ENCODE measurements at places on chromosomes 2 and 18.

GRCh38 chr2:21486445-21486844 lies 362.7 kb downstream of the TDRD15 start:
- no peak for DNase-seq

GRCh38 chr2:133344849-133345248 lies 223.4 kb downstream of the NCKAP5 start:
- DNase-seq: no peak

GRCh38 chr18:59272891-59273758 lies at the start of gene RAX:
TSS of gene RAX (minus strand) at chr18:59273454. CDS start at chr18:59273206, 248 bp downstream.
- DNase-seq: no peak

- DNase-seq: no peak
Observed at GRCh38 chr2:54589340-54590215, 133.5 kb downstream of the SPTBN1 start.

DNA sequence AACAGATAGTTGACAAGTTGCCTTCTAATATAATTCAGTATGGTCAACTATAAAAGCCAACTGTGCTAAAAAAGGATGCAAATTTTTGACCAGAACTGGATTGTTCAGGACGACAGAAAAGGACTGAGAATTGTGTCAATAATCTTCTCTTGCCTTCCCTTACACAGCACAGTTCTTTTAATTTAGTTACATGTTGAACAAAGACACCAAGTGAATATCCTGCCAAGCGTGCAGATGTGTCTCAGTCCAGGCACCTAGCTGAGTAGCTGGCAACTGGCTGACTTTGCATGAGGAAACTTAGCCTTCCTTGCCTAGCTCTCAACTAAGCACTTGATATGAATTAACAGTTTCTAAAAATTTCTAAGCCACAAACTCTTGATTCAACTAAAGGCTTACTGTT lies 801.4 kb downstream of the BCL11A start:
- DNase-seq: no peak

Measured in stimulated activated CD4-positive, alpha-beta T cell treated with anti-CD3 and anti-CD28 coated beads, Interleukin-1b, Interleukin-23, amount 100 ng/mL, for 24 hours (primary cell).